ENCODE measurements at places on chromosomes 16 and 17.
A peak's percentile ranks its signal among the peaks of the same experiment; 100 is the strongest.

GRCh38 chr16:58958749-58959148 is 224.6 kb upstream of the GOT2 start:
- DNase-seq: no peak

GRCh38 chr17:28173031-28173561 is 130.6 kb downstream of the NLK start:
- DNase-seq: no peak

DNA sequence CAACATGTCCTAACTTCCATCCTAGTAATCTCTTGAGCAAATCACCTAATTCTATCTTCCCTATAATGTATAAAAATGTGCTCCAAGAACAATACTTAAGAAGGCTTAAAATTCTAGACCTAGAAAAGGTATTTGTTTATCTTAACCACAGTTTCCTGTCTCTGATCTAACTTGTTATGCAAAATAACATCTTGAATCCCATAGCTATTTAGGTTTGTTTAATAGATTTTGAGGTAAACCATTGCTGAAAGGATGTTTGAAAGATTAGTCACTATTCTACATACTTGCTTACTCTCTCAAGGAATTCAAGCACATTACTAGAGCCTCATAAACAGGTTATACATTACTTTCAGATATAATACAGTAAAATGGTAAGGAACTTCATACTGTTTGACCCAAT is 13.0 kb downstream of the CA10 start:
- DNase-seq: no peak

- DNase-seq: no peak
Measured at GRCh38 chr16:49462362-49462988, 88.9 kb downstream of the C16orf78 start.

DNA sequence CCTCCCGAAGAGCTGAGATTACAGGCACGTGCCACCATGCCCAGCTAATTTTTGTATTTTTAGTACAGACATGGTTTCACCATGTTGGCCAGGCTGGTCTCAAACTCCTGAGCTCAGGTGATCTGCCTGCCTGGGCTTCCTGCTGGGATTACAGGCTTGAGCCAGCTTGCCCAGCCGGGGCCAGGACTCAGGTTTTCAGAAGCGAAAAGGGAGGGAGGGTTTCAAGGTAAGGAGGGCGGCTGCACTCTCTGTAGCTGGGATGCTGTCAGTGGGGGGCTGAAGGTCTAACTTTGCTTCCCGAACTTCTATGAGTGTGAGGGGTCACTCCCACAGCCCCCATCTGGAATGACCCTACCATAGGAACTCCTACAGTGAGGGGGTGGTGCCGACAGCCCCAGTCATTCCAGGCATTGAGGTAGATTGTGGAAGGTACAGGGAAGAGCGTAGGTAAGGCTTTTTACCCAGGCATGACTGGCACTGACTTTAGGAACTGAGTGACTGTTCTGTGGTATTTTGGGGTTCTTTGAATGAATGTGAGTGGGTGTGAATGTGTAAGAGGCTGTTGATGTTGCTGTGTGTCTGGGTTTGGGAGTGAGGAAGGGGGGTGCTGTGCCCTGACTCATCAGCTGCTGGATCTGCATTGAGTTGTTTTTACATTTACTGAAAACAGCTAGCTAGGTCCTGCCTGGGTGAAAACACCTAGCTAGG is 3.8 kb upstream of the C1QL1 start:
- no peak for DNase-seq

DNA sequence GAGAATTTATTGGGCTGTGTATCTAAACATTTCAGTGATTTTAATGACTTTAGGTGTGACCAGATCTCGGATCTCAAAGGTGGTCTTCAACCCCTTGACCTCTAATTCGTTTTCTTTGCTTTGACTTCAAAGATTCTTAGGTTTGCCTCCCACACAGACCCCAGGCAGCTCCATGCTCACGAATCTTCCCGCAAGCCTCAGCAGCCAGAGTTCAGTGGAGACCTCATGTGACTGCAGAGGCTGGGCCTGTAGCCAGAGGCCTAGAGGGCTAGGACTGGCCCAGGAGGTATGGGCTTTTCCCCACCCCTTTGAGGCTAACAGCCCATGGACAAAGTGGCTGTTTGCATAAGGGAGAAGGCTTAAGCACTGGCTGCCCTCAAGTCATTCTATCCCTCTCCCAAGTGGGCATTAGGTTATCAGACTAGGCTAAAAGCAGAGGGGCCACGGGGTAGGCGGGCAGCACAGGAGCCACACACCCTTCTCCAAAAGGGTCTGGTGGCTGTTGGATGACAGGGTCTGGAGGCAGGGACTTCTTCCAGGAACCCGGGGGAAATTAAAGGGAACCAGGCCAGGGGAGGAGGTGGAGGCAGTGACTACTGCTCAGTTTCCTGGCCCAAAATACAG is 3.0 kb downstream of the HIRIP3 start:
- no peak for DNase-seq

- DNase-seq: no peak
Measured at GRCh38 chr17:61554209-61554608, 36.8 kb downstream of the NACA2 start.

DNA sequence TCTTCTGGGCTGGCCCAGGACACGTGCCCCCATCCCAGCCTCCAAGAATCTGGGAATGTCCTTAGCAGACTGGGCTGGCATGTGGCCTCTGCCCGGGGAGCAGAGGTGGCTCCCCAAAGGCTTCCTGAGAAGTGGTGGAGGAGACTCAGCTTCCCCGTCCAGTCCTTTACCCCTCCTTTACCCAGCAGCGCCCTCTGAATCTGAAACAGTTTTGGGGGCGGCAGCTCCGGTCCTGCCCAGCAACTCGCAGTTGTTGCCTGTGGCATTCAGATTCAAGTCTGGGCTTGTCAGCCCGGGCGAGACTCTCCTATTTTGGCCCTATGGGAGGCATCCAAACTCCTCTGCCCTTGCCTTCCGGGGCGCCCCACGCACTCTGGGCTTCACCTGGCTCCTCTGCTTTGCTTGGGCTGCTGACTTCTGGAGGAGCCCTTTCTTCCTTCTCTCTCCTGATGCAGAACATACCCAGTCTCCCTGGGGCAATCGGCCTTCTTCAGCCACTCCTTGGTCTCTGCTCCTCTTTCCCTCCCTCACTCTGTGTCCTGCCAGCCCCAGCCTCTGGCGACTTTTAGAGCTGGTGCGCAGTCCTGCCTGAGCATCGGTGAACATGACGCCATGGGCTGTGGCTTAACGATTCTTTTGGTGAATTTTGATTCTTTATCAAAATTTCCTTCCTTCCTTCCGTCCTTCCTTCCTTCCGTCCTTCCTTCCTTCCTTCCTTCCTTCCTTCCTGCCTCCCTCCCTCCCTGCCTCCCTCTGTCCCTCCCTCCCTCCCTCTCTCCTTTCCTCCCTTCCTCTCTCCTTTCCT is 55.2 kb downstream of the CMIP start:
- no peak for DNase-seq

- no peak for DNase-seq
Measured at GRCh38 chr17:75681289-75681688, 14.2 kb downstream of the SAP30BP start.

GRCh38 chr17:732067-732901 is at the start of gene TLCD3A:
TSS of gene TLCD3A (plus strand) at chr17:732596. CDS start at chr17:732648, 52 bp downstream.
- peak; percentile 34 for DNase-seq

DNA sequence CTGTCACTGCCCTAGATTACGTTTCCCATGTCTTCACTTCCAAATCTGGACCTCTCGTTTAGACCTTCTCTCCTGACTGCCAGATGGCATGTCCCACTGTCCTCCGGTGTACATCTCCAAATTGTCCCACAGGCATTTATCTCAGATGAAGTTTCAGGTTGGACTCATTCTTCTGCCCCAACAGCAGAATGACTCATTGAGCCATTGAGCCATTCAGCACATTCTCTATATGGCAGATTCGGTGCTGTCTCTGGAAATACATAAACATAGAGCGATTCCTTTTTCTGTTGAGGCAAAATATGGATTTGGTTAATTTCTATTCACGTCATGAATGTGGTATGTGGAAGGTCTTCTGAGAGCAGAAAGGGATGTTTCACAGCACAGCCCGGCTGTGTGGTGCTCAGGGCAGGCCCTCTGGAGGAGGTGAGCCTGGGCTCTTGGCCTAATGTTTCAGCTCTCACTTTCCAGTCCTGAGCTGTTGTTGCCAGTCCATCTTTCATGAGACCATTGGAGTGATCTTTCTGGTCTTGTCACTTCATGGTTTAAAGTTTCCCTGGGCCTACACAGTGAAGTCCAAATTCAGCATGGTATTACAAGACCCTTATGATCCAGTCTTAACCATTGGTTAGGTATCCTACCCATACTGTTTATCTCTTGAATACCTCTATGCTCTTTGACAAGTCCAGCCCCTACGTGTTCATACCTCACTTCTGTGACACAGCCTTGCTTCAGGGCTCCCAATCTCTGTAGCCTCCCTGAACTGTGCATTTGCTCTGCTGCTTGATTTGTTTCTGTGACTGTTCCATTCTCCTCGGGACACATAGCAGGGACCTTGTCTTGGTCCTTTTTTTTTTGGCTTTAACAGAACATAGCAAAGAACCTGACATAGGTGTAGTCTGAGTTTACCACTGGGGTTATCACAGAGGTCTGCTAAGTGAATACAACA is 15.9 kb downstream of the HAPSTR1 start:
- DNase-seq: no peak

DNA sequence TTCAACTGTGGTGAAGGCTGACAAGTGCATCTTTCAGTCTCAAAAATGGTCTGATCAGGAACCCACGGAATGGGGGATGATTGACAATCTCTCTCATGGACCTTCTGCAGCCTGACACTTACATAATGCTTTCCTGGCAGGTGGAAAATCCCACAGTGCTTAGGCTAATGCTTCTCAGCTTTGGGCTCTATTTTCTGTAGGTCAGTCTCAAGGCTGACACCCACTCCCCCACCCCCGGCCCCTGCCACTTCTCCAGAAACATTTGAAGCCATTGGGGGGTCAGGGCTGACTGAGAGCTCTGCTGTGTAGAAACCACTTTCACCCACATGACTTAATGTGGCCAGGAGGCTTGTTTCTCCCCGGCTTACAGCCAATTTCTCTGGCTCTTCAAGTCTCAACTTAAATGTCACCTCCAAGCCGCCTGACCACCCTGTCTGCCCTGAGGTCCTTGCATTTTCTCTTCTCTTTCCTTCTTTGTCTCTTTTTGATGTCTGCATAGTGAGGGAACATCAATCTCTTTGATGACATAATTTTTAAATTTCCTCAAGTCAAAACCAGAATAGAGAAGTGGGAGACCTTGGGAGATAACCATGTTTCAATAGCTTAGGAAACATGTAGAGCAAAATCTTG is 16.7 kb upstream of the IRF8 start:
- DNase-seq: no peak

DNA sequence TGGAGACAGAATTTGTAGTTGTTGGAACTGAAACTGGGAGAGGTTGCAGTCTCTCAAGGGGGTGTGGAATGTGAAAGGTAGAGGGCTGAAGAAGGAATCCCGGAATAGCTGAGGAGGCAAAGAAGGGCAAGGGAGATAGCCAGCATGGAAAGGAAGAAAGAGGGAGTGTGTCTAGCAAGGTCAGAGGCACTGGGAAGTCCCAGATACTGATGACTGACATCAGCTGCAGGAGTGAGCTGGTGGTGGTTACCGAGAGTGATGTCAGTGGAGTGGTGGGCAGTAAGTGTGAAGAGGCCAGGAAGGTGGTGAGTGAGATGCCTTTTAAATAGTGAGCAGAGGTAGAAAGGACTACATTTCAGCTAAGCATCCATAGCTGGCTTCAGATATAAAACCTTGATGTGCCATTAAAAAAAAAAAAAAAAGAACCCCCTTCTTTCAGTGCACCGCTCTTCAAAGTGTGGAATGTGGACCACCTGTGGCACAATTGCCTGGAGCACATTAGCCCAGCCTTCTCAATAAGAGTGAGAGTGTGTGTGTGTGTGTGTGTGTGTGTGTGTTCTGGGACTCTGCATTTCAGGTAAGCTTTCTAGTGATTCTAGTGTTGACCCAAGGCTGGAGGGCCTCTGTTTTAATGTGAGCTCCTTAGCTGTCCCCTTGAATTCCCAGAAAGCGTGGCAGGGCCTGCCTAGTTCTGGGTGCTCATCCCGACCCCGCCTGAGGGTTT is 8.5 kb downstream of the PRMT7 start:
- DNase-seq: no peak

- DNase-seq: no peak
Measured at GRCh38 chr17:73482894-73483293, 161.4 kb downstream of the SDK2 start.

- DNase-seq: no peak
Measured at GRCh38 chr16:88726981-88727380, 20.7 kb downstream of the CTU2 start.

- DNase-seq: no peak
Measured at GRCh38 chr16:56684926-56685590, 2.8 kb downstream of the MT1X start.

DNA sequence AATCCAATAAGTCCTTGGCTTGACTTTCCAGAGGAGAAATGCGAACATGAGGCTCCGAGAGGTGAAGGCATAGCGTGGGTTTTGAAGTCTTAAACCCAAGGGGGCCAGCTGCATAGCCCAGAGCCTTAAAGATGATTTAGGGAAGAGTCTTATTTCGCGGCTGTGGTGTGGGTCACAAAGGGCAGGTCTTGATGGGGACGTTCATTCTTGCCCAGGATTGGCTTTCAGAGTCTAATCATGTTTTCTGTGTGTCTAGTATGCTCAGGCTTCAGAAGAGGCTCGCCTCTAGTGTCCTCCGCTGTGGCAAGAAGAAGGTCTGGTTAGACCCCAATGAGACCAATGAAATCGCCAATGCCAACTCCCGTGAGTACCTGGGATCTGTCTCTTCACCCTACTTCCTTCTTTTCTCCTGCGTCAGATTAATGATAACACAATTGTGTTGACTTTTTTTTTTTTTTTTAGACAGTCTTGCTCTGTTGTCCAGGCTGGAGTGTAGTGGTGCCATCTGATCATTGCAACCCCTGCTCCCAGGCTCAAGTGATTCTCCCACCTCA is 951 bp downstream of the RPL19 start:
- no peak for DNase-seq

GRCh38 chr17:50890675-50891516 is 24.7 kb upstream of the TOB1 start:
- no peak for DNase-seq

GRCh38 chr17:12318571-12319266 is 298.0 kb downstream of the MAP2K4 start:
- DNase-seq: peak; percentile 10

- DNase-seq: no peak
Measured at GRCh38 chr17:68185820-68186219, 62.0 kb upstream of the AMZ2 start.

Data from amniotic stem cell (primary cell).